ENCODE measurements at places on chromosomes 5 and 9.

DNA sequence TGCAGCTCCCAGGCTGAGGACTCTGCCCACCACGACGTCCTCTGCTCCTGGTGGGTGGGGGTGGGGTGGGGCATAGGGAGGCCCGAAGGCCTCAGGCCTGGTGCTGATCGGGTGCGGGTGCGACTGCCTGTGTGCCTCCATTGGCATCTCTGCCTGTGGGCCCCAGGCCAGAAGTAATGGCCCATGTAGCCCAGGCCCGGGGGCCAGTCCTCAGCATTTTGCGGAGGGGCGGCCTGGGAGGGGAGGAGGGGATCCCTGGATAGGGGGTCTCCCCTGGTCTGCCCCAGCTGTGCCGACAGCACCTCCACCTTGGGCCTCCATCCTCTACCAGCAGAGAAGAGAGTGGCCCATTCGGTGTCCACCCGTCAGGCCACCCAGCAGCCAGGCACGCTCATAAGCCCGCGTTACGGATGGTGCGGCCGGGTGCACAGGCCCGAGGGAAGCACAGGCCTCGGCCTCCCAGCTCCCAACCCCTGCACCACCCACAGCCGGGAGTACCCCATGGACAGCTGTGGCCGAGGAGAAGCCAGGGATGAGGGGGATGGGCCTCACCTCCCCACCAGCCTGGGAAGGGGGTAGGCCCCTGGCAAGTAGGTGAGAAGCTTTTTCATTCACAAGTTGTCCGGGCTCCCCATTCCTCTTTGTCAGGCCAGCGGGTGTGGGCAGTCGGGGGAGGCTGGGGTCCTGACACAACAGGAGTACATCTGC, 1.8 kb upstream of the NOTCH1 start:
- no peak for DNase-seq

- no peak for DNase-seq
Observed at GRCh38 chr9:89743573-89744254, 138.9 kb downstream of the GADD45G start.

GRCh38 chr5:8756498-8757084, 789.3 kb downstream of the SEMA5A start:
- DNase-seq, result peak; percentile 71

DNA sequence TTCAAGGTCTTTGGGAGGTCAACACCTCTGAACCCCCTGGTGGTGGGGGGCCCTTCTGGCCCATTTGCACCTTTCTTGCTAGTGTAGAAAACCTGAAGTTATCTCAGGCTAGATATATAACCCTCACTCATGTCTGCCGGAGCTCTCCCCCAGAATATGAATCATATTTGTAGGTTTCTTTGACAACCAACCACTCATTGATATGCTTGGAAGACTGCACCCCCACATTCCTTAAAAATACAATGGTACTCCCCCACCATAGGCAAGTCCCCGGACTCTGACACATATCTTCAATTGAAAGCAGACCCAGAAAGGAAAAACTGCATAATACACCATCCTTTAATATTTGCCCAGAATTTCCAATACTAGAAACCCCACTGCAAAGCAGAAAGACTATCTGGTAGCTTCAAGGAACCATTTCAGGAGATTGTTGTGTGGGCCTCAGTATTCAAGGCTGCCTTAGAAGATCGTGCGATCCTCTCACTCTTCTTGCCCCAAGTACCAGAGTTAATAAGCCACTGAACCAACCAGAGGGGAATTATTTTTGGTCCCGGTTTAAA, 978 bp upstream of the UBE2B start:
- DNase-seq, result no peak

DNA sequence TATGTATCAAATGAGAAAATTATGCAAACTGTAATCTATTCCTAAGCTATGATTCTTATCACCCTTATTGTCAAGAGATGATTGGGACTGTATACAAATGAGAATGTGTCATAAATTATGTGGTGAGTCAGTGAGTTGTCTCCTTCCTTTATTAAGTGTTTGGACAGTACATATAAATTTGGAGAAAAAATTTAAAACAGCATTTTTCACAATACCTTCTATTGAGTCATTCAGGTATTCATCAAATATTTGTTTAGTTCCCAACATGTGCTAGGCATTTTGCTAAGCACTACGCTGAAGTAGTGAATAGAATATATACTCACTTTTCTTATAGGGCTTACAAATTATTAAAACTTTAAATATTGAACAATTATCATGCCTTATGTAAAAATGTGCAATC, 36.3 kb upstream of the PTPRD start:
- DNase-seq, result no peak

GRCh38 chr5:97534166-97534565, 351.1 kb upstream of the RIOK2 start:
- no peak for DNase-seq

DNA sequence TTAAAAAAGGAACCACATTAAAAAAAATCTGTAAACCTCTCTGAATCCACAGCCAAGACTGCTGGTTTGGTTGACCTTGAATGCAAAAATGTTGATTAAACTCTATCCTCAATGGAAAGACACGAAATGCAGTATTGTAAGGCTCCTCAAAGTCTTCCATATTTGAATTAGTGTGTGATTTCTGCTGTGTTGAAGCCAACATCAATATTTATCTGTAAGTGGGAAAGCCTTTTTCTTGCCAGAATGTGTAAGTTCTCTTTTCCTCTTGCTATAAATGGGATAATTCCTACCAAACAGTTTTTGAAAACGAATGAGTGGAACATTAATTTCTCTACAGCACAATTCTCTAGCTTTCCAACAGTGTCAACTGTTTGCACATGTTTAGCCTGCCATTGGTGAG, 422.1 kb upstream of the TNC start:
- no peak for DNase-seq

- no peak for DNase-seq
Observed at GRCh38 chr5:11214864-11215644, 454.0 kb upstream of the DAP start.

DNA sequence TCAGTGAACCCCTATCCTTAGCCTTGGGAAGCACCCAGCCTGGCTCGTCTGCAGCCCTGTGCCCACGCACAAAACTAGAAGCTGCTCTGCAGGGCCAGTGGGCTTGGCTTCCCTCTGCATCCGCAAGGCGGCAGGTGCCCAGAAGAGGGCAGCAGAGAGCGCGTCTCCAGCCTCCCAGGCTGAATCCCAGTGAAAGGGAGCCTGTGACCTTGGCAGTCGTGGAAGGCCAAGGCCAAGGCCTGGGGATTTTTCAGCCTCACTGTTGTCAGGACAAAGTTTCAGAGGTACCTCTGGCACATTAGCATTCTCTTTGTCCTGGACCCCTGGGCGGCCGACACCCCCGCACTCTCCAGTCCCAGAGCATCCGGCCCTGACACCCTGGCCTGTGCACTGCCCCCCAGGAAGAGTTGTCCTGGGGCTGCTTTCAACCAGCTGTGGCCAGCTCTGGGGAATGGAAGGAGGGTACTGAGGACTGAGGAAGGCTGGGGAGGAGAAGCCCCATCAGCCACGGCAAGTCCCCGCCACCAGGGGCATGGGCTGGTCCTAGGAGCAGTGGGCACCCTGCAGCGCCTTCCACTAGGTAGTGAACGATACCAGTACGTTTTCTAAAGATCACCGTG, 63.6 kb upstream of the IL17B start:
- DNase-seq, result peak; percentile 33

- no peak for DNase-seq
Observed at GRCh38 chr5:172493002-172493401, 38.7 kb upstream of the SH3PXD2B start.

DNA sequence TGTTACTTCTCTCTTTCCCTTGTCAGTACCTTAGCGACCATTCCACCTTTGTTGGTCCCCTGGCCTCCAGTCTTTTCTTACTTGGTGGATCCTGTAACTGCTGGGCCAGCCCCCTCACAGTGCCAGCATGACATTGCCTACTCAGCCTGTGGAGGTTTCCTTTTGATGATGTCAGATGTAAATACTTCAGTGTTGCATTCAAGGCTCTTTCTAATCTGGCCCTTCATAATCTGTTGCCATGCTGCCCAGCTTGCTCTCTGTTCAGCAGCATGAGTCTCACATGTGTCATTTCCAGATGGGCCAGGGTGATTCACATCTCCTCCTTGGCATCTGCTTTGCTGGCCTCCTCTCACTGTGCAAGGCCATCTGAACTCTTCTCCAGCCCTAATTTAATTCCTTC, 57.1 kb downstream of the MAST4 start:
- no peak for DNase-seq

DNA sequence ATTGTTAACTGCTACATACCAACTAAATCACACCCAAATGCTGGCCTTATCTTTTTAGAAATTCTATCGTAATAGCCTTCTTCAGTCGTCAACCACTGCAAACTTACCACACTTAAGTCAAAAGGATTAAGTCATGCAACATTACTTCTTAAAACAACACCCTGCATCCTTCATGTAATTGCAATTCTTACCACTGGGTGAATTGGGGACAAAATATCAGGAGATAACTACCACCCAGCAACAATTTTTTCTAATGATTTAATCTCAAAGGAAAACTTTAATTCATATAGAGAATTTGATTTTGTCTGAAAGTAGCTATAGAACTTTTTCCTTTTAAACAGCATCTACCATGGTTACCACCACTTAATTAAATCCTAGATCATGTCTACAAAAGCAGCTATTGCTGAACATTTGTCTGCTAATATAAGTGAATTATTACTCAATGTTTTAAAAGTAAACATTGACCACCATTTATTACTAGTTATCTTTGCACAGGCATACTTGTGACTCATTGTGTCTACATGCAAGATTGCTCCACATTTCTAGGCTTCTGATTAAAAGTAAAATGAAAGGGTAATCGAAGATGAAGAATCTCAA, 10.5 kb downstream of the MLLT3 start:
- DNase-seq, result no peak

GRCh38 chr9:30201024-30201423, 2183.4 kb upstream of the ACO1 start:
- DNase-seq, result no peak

- DNase-seq, result no peak
Observed at GRCh38 chr9:135093111-135093510, 5.6 kb downstream of the OLFM1 start.

DNA sequence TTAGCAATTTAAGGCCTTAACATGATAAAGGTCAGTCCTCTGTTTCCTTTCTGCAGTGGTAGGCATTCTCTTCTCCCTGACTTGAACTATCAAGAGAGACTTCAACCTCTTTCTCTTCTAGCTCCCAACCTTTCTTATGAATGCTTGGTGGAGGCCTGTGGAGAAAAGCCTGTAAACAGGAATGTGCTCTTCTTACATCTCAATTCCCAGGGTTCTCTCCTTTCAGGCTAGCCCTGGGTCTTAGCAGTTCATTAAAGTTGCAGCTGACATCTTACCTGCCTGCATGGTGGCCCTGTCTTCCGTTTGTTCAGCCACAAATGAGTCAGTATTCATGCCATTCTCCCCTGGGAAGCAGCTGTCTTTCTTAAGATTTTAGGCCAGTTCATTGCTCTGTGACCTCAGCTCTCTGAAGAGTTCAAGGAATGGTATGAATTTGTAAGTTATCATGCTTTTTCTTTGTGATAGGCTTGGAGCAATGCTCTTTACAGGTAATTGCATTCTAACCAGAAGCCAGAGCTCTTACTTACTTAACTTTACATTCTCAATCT, 77.8 kb downstream of the ADCY2 start:
- no peak for DNase-seq

- DNase-seq, result no peak
Observed at GRCh38 chr9:106708475-106709146, 154.4 kb upstream of the ZNF462 start.

DNA sequence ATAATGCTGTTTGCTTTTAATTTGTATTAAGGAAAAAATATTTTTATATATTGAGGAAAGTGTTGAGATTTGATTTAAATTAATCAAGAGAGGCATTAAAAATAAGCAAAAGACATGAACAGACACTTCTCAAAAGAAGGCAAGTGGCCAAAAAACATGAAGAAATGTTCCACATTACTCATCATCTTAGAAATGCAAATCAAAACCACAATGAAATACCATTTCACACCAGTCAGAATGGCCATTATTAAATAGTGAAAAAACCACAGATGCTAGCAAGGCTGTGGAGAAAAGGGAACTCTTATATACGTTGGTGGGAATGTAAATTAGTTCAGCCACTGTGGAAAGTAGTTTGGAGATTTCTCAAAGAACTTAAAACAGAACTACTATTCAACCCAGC, 45.9 kb downstream of the RANBP17 start:
- DNase-seq, result no peak

DNA sequence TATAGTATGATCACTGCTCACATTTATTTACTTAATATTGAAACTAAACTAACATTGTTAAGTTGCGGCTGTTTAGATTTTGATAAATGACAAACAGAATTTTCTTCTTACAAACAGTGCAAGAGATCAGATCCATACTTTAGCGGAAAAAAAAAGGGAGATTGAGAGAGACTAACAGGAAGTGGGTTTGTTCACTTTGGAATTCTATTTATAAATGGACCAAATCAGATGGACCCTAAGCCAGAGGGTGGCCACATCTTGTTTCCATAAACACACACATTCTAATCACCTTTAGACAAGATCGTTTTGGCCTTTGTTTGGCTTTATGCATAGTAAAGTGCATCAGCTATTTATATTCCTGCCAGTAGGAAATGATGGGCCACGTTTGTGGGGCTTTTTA, 381.4 kb upstream of the CD180 start:
- peak; percentile 8 for DNase-seq

- DNase-seq, result no peak
Observed at GRCh38 chr5:57435701-57436134, 46.9 kb downstream of the ACTBL2 start.

GRCh38 chr9:97763874-97764273, 66.7 kb upstream of the XPA start:
- no peak for DNase-seq

DNA sequence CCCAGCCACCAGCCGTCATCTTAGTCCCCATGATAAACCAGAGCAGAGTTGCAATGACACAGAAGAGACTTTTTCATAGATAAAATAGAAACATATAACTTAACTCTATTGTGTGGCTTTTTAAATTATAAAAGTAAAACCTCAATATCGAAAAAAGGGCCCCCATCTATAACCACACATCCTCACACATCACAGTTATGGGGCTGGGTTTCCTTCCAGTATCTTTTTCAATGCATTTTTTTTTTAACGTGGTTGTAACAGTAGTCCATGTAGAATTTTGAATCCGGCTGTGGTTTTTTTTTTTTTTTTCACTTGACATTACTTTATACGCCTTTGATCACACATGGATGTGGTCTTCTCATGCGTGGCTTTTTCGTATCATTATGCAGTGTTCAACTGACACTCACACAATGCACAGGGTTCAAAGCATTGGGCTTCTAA, 77.4 kb downstream of the CFAP77 start:
- no peak for DNase-seq

GRCh38 chr5:57711471-57711870, 228.9 kb upstream of the ACTBL2 start:
- no peak for DNase-seq

- no peak for DNase-seq
Observed at GRCh38 chr5:4674166-4674565, 466.0 kb upstream of the ADAMTS16 start.

GRCh38 chr9:26975728-26976707, 19.8 kb downstream of the IFT74 start:
- DNase-seq, result no peak

Measured in NCI-H748 treated with DMSO at 0.1 percent for 48 hours (cell line).